Omental fat pad (tissue), 4 donors: ENCODE measurements at places on chromosomes 2 and 18.

DNA sequence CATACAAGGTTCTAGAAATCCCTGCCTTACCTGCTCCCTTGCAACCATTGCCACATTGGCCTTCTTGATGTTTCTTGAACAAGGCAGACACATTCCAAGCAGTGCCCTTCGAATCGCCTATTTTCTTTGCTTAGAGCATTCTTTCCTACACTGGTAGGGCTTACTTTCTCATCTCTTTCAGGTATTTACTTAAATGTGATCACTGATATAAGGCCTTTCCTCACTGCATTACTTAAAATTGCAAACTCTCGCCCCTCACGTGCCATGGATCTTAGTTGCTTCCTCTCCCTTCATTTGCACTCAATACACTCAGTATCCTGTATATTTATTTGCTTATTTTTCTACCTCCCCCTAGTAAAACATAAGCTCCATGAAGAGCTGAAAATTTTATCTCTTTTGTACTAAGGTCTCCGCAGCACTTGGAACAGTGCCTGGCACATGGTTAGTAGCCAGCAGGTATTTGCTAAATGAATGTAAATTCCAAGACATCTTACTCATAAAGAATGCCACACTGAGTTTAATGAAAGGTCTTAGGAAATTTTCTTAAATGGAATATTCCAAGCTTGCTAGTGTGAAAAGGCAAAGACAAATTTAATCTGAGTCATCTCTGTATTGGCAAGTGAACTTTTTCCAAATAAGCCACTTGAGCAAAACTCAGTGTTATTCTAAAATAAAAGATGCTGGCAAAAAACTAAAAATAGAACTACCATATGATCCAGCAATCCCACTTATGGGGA is 42.4 kb upstream of the FIGN start:
- DNase-seq = no peak

DNA sequence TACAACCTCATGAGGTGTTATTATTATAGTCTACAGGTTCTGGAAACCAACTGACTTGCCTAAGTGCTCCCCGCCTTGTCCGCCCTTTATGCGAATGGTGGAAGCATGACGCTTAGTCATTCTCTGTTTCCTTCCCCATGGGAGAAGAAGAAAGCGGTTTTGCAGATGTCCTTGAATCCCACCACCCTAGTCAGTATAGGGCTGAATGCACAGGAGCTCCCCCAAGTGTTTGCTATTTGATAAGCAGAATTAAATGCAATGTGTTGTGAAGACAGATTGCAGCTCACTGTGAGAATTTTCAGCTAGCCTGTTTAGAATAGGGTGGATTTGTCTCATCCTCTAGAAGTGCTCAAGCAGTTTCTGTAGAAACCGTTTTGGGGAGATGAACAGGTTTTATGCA is 652.0 kb downstream of the DCC start:
- no peak for DNase-seq

DNA sequence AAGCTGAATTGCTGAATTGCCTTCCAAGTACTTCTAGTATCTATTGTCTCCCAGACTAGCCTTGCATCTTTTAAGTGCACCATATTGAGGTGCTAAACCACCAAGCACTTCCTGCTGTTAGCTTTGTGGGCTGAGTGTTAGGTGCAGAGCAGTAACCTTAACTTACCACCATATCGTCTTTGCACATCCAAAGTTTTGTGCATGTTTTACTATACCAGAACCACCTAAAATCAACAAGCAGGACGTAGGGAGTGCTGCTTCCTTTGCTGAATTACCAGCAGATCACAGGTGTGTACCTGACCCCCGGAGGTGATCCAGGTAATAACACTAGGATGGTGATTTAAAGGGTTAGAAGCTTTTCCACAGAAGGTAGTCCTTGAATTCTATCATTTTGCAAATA is 359.9 kb upstream of the HNRNPA3 start:
- DNase-seq = no peak

GRCh38 chr2:27059141-27059820 is 7.8 kb downstream of the AGBL5 start:
- DNase-seq = no peak

- no peak for DNase-seq
Measured at GRCh38 chr2:227038550-227039189, 125.3 kb downstream of the COL4A4 start.

GRCh38 chr2:21836261-21836660 is 712.5 kb downstream of the TDRD15 start:
- no peak for DNase-seq

DNA sequence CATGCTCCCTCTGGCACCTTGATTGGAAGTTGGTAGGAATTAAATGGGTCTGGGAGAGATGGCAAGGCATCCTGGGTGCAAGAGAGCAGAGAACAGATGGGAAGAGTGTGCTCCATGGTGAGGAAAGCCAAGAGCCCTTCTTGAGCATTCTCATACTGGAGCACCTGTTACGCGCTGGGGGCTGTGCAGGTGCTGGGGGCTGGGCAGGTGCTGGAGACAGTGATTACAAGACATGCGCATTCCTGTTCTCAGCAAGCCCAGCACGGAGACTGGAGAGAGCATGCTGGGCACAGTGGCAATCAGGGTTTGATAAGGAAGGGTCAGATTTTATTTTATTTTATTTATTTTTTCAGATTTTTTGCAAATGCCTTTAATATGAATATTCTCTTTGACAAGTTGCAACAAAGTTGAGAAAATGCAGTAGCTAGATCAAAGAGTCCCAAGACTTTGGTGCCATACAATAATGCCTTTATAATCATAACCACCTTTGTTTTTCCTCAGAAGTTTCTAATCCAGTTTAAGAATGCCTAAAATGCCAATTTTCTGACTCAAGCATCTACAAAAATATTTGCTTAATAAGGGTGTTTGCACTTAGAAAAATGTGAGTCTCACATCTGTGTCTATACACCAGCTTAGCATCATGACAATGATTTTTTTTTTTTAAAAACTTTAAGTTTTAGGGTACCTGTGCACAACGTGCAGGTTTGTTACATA is 193.3 kb downstream of the RNF152 start:
- no peak for DNase-seq

GRCh38 chr2:165240916-165241315 is 1.7 kb downstream of the SCN2A start:
- no peak for DNase-seq

- DNase-seq = no peak
Measured at GRCh38 chr18:76373297-76373696, 121.7 kb downstream of the ZNF516 start.

DNA sequence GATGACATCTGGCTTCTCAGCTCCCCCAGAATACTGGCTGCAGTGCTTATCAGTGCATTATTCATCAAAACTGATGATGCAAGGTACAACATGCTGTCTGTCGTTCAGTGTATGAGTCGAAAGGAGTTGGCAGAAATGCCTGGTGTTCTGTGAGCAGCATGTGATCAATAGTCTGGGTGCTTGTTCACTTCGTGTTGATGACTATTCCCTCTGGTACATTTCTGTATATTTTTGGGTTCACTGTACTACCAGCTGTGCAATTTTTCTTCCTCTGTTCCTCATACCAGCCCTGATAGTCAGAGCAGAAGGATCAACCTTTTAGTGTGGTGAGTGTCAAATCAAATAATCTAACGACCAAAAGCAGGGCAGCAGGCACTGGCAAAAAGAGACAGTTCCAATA is 59.0 kb upstream of the KLHL14 start:
- no peak for DNase-seq

DNA sequence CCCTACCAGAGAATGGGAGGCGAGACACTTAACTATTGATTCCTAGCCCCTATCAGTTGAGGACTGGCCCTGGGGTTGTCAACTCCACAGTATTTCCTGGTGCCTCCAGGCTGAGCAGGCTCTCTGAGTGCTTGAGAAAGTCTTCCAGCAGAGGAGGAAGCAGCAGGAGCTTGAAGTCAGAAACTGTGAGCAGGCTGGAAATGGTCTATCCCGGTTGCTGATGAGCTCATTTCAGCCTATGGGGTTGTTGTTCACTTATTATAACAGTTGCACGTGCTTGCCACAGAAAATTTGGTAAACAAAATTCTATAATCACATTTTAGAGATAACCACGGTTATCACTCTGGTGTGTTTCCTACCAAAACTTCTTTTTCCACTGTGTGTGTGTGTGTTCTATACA is 254.7 kb upstream of the THUMPD2 start:
- DNase-seq = no peak

GRCh38 chr18:14976736-14977430 is 228.9 kb downstream of the ANKRD30B start:
- DNase-seq = no peak

- DNase-seq = no peak
Measured at GRCh38 chr2:98921062-98921461, 15.0 kb downstream of the CRACDL start.

GRCh38 chr18:70826571-70826970 is 537.7 kb downstream of the SOCS6 start:
- no peak for DNase-seq

- DNase-seq = no peak
Measured at GRCh38 chr2:3666613-3666975, 8.6 kb downstream of the ALLC start.
